ENCODE measurements at places on chromosomes 3 and 15.

DNA sequence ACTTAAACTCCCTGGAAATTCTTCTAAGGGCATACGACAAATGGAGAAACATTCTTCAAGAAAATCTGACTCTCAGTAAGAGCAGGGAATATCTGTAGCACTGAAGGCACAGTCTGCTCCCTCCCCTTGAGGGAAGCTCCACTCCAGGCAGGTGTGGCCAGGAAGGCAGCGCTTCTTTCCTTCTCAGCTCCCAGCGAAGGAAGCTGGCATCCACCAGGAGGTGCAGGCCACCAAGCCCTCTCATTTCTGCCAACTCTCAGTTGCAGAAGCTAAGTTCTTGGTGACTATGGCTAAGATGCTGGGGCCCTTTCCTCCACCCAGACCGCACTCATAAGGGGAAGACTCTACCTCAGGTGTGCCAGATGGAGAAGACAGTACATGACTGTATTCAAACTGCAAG lies 37.7 kb upstream of the SLC41A3 start:
- peak; percentile 10 for DNase-seq

- no peak for DNase-seq
These were observed 163.2 kb downstream of the WNT7A start for GRCh38 chr3:13716540-13717221.

DNA sequence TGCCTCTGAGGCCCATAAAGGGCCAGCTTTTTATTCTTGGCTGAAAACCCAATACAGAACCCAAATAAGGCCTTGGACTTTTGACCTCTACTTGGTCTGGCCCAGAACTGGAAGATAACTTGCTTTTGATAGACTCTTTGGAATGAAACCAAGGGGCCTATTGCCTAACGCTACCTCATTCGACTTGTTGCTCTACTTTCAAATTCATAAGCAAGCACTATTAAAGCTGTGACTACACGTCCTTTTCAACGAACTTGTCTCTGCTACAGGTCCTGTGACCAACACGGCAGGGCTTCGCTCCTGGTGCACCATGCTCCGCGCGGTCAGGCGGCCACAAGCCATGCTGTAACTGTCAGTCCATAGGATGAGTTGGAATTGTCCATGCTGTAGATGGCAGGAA lies 385.4 kb downstream of the MFSD1 start:
- DNase-seq = no peak

- no peak for DNase-seq
These were observed 235.6 kb downstream of the SV2B start for GRCh38 chr15:91335702-91336101.

DNA sequence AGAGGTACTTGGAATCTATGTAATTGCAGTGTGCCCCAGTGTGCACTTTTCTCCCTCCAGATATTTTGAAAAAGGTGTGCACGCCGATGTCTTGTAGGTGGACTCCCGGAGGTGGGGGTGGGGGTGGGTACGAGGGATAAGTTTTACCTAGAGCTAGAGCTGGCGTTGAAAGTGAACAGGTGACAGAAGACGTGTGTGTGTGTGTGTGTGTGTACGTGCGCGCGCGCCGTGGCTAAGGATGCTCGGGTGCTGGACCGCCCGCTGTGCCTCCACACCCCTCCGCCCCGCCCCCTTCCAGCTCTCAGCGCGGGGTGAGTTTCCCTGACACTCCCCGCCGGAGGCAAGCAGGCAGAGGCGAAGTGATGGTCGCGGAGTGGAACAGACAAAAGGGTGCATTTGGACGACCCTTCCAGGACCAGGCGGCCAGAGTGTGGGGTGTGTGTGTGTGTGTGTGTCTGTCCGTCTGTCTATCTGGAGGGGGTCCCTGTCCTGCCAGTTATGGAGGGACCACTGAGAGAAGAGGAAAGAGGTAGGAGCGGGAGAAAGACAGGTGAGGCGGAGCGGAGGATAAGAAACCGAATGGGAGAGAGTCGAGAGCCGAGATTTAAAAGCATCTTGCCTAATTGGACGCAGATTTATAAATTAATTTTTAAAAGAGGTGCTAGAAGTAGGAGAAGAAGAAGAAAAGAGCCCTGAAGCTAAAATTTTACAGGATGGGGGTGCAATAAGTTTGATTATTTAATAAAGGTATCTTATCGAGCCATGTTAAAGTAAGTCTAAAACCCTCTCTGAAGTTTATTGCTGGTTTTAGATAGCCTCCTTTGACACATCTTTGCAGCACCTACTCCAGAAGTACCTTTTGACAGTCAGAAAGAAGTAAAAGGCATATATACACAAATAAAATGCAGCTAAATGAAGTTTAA lies 335.8 kb upstream of the THRB start:
- peak; percentile 33 for DNase-seq

GRCh38 chr3:10392244-10392643 lies 71.3 kb upstream of the SEC13 start:
- peak; percentile 32 for DNase-seq

DNA sequence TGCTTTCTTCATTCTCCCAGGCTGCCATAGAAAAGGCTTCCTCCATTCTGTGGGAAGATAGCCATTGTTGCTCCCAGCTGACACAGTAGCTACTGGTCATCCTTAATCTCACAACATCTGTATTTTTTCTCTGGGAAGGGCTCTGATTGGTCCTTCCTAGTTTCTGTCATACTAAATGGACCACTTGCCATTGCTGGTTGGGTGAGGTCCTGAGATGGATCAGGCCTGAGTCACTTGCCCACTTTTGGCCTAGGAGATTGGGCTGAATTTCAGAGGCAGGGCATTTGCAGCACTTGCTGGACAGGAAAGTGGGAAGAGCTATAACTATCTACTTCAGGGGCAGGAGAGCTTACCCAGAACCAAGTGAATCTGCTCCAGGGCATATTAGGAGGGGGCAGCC lies 106.5 kb upstream of the PROK2 start:
- no peak for DNase-seq

DNA sequence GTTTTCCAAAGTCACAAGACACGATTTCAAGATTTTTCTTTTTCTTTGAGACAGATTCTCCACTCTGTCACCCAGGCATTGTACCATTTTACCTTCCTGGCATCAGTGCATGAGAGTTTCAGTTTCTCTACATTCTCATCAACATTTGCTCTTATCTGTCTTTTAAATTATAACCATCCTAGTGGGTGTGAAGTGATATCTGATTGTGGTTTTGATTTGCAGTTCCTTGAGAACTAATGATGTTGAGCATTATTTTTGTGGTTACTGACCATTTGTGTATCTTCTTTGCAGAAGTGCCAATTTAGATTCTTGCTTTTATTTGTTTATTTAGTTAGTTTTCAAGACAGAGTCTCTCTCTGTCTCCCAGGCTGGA lies 41.2 kb downstream of the ADIPOQ start:
- DNase-seq = no peak

GRCh38 chr3:5319454-5319853 lies 131.9 kb downstream of the EDEM1 start:
- DNase-seq = no peak

- no peak for DNase-seq
These were observed 62.9 kb upstream of the LRRFIP2 start for GRCh38 chr3:37237252-37237651.

- DNase-seq = no peak
These were observed 98.1 kb downstream of the LRRK1 start for GRCh38 chr15:101017093-101017754.

GRCh38 chr3:59482684-59483083 lies 432.9 kb upstream of the CFAP20DC start:
- no peak for DNase-seq

DNA sequence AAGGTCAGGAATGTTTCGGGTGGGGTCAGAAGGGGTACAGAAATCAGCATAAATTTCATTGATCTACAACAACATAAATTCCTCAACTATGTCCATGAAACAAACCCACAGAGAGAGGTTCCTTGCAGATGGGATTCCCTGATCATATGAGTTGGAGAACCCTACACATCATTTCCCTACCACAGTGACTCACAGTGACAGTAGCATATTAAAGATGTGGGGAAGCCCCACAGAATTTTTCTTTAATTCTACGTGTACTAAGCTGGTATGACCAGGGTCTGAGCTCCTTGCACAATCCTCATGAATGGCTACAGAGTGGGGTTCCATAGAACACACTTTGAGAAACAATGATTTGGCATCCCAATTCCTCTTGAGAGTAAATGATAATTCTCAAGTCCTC lies 116.9 kb upstream of the RAD18 start:
- DNase-seq = no peak

GRCh38 chr3:72386327-72387000 lies 461.8 kb downstream of the SHQ1 start:
- DNase-seq = no peak

DNA sequence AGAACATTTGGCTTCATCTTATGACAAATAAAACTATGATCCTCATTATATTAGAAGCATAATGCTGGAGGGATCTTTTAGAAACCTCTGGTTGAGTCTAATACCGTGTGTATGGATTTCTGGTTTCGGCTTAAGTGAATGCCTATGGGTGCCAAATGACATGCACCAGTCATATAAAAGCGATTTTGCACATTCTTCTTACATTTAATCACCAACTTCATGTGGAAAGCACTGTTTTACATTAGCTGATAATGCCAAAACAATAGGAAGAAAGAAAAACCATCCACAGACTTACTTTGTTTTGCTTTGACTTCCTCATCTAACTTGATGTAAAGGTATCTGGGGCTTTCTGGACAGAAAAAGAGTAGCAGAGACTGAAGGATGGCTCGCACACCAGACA lies 20.9 kb downstream of the SLC2A2 start:
- DNase-seq = no peak

GRCh38 chr3:14929310-14930074 lies 17.9 kb upstream of the NR2C2 start:
- no peak for DNase-seq

DNA sequence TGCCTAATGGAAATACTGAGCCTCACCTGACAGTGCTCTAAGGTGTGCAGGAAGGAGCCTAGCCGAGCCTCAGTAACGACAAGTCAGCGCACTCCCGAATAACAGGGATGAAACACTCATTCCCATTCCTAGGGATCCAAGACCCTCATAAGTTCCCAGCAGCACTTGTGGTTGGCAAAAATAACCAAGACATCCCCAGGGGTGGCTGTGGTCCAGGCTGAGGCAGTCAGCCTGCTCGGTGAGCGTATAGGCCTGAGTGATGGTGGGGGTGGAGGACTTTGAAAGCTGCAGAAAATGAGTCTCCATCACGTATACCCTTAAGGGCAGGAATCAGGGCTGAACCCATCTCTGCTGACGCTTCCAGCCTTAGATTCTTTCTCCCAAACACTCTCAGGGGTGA lies 120.1 kb downstream of the SMAD6 start:
- no peak for DNase-seq
